ENCODE measurements at places on chromosomes 13 and 19.

- DNase-seq: no peak
Observed at GRCh38 chr13:51645154-51645650, 60.9 kb downstream of the WDFY2 start.

DNA sequence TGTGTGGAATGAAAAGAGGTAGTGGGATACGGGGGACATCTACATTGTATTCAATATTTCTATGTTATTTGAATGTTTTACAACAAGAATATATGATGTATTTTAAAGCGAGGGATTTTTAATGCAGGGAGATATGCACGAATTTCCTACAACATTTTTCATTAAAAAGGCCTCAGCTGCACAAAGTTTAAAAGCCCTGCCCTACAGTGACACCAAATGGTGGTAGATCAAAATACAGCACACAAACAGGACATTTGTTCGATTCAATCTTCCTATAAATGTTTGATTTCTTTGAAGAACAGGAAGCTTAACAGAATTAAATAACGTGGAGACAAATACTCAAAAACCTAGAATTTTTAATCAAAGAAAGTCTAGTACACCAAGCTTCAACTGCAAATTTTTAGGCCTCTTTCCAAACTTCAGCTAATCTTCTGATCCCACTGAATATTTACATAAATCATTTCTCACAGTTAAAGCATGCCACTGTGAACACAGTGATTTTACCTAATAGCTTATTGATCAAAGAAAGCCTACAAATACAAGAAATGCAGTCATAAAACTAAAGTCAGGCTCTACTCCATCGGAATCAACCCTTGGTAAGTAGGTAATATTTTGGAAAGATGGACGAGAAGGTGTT, 257.2 kb downstream of the DIAPH3 start:
- DNase-seq: no peak

- no peak for DNase-seq
Observed at GRCh38 chr19:18798384-18799352, 7.6 kb upstream of the COMP start.

DNA sequence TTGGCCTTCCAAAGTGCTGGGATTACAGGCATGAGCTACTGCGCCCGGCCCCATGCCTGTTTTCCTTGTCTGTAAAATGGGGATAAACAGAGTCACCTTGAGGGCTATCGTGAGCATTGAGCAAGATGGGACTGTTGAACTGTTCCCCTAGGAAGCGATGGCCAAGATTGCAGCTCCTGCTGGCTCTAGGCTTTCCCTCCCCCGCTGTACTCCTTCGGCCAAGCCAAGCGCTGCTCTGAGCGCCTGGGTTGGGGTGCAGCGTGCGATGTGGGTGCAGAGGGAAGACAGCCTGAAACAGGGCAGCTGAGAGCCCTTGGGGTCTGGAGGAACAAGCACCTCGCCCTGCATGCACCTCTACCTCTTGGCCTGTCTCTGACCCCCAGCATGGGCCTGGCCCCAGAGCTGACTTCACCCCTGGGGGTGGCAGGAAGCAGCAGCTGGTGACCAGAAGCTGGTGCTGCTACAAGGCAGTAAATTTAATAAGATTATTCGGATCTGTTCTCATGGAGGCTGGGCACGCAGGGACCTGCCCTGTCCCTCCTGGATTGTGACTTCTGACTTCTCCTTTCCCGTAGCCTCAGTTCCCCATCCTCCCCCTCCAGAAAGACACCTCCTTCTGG, 5.3 kb downstream of the GNG8 start:
- peak; percentile 36 for DNase-seq

DNA sequence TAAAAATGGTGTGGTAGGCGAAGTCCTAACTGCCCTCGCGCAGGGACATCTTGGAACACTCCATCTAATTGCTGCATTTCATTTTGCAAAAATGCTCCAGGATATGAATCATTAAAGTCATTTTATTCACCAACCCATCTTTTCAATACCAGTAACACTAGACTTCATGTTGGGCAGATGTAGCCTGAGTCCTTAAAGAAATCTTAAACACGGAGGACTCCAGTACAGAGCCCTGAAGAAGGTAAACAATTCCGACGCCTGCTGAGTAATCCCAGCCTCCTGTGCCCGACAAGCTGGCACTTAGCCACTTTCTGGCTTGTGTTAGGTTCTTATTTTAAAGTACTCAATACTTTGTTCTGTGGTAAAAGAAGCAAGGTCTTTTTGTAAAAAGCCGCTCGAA, 58.0 kb upstream of the IRS2 start:
- DNase-seq: no peak

DNA sequence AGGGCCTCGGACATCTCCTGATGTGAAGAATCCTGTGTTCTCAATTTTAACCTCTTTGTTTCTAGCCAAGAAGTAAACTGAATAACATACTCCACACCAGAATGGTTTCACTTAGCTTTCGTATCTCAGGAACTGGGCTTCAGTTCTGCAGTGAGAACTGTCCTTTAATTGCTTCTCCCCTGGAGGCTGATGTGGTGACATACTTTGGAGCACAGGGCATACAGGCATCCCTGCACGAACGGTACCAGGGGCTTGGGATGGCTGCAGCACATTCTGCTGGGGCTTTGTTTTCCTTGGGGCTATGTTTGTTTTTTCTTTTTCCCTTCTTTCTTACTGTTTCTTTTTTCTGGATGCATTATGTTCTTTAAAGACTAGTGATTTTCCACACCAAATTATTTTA, 230.5 kb downstream of the TM9SF2 start:
- no peak for DNase-seq

- DNase-seq: no peak
Observed at GRCh38 chr13:35714588-35715377, 238.3 kb upstream of the MAB21L1 start.

DNA sequence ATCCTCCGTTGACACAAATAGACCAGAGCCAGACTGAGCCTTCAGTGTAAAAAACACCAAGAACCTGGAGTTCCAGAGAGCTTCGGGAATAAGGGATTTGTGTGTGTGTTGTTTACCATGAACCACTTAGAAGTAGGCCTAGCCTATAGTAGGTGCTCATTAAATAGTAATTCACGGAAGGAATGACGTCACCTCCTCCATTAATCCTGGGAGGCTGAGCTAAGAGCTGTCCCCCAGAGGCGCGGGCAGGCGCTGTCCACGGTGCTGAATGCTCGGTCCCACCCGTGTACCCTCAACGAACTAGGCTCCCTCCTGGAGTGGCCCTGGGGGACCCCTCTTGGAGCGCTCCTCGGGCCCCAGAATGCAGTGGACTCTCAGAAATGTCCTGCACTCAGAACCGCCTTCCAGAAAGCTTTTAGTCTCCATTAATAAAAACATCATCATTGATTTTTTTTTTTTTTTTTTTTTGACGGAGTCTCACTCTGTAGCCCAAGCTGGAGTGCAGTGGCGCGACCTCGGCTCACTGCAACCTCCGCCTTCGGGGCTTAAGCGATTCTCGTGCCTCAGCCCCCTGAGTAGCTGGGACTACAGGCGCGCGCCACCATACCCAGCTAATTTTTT, 6.5 kb downstream of the UNC13A start:
- no peak for DNase-seq

GRCh38 chr19:14978161-14978776, 1.4 kb downstream of the SLC1A6 start:
- no peak for DNase-seq

- no peak for DNase-seq
Observed at GRCh38 chr13:33409673-33410510, 124.3 kb upstream of the STARD13 start.

DNA sequence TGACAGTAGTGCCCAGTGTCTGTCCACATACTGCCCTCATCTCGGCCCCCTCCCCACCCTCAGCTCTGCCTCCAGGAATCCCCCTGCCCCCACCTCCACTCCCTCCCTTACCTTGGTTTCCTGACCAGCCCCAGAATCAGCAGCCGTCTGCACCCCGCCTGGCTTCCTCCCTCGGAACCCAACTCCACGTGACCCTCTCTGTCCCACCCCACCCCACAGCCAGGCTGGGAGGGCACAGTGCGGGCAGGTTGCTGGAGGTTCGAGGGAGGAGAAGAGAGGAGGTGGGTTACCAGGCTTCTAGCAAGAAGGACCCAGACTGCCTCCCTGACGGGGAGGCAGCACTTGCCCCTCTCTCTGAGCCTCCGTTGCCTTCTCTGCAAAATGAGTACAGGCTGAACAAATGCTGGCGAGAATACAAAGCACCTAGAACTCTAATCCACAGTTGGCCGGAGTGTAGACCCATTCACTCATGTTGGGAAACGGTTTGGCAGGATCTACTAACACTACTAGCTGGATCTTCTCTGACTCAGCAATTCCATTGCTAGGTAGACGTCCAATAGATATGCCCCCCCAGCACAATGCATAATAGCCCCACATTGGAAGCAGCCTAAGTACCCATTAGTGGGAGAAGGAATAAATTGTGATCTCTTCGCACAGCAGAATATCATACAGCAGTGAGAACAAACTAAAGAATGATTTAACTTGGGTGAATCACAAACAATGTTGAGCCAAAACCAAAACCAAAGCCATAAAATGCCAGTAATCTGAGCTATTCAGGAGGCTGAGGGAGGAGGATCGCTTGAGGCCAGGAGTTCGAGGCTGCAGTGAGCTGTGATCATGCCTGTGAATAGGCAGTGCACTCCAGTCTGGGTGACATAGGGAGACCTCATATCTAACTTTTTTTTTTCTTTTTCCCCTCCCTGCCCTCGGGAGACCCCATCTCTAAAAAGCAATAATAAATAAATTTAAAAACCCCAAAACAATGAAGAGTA, at the start of gene RASAL3:
RASAL3 (minus strand) TSS at position 151 of the 992 bp plus-strand sequence. CDS start 186 bp downstream, outside the sequence.
- no peak for DNase-seq

- DNase-seq: no peak
Observed at GRCh38 chr13:66660468-66660813, 569.7 kb downstream of the PCDH9 start.

DNA sequence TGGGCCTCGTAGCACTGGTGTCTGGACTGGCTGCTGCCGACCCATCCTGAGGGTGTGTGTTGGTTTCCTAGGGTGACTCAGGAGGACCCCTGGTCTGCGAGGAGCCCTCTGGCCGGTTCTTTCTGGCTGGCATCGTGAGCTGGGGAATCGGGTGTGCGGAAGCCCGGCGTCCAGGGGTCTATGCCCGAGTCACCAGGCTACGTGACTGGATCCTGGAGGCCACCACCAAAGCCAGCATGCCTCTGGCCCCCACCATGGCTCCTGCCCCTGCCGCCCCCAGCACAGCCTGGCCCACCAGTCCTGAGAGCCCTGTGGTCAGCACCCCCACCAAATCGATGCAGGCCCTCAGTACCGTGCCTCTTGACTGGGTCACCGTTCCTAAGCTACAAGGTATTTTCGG, 13.8 kb downstream of the TIMM13 start:
- DNase-seq: no peak

DNA sequence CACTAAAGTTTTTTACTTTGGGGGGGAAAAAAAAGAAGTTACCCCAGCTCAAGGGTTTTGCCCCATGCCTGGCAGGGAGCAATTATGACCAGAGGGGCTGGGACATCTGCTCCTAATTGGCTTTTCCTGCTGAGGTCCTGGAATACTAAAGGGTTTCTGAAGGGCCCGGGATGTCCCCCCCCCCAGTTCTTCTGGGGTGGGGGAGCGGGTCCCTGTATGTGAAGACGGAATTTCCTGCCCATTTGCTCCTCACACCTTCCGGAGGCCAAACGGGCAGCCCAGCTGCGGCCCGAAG, 1.1 kb upstream of the DLL3 start:
- no peak for DNase-seq

GRCh38 chr19:3062165-3063105, at the start of gene TLE5:
Gene TLE5, minus strand, starts transcription at chr19:3062495. Its CDS starts 295 bp downstream, at chr19:3062200.
- DNase-seq: no peak

- DNase-seq: no peak
Observed at GRCh38 chr13:42864952-42865767, 83.8 kb downstream of the FAM216B start.

DNA sequence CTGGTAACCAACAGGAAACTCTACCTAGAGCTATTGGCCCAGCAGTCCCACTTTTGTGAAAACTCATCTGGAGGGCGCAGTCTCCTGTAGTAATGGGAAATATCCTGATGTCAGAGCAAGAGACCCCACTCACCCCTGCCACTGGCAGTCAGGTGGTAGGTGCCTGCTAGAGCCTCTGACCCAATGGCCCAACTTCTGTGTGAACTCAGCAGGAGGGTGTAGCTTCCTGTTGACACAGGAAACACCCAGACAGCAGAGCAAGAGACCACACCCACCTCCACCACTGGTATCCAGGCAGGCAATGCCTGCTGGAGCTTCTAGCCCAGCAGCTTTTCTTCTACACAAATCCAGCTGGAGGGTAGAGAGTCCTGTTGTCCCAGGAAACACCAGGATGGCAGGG, 1176.8 kb upstream of the PRR20A start:
- DNase-seq: no peak

- DNase-seq: no peak
Observed at GRCh38 chr19:42092350-42092749, 16.4 kb downstream of the ZNF574 start.
